ENCODE measurements at places on chromosomes 4 and X.

- no peak for ATAC-seq
Measured at GRCh38 chr4:102268355-102268754, 76.9 kb downstream of the SLC39A8 start.

- ATAC-seq: no peak
Measured at GRCh38 chrX:112012360-112012759, 70.2 kb downstream of the TRPC5 start.

- ATAC-seq: no peak
Measured at GRCh38 chr4:41985151-41985550, 3.6 kb downstream of the DCAF4L1 start.

DNA sequence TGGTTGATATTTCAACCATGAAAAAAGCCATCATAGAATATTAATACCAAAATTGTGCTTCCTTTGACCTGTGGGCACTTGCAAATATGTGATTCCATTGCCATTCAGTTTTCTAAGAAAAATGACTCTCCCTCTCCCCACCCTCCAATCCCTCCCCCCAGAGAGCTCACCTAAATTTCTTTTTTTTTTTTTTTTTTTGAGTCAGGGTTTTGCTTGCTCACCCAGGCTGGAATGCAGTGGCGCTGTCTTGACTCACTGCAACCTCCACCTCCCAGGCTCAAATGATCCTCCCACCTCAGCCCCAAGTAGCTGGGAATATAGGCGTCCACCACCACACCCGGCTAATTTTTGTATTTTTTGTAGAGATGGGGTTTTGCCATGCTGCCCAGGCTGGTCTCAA is 47.0 kb downstream of the SNX25 start:
- ATAC-seq: no peak

DNA sequence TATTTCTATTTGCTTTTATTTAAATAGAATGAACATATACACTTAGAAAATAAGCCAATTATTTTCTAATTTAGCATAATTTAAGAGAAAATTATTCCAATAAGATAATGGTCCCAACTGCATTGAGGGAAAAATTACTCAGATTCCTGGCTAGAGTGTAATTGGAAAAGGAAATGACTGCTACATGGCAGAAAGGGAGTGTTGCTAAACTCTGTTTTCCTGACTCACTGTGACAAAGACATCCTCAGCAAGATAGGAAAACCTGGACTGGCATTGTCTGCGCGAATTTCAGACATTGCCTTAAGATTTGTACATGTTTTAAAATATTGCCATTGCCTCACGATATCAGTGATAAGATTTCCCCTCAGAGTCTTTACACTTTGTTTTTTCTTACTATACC is 8.2 kb downstream of the TNIP3 start:
- ATAC-seq: no peak

DNA sequence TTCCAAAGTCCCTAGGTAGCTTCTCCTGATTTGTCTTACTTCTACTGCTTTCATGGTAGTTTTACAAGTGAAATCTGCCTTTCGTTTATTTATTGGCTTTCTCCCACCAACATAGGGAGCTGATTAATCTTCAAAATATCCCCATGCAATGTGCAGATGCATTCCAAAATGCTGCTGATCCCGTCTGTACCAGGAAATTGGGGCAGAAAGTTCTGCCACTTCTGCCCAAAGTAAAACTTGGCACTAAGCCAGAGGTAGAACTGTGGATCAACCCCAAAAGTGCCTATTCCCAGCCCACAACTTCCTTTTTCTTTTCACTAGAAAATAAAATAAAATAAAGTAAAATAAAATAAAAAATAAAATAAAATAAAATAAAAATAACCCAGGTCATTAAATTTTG is 47.3 kb upstream of the PPARGC1A start:
- ATAC-seq: no peak

GRCh38 chr4:173866322-173867026 is 336.4 kb upstream of the HAND2 start:
- ATAC-seq: no peak

DNA sequence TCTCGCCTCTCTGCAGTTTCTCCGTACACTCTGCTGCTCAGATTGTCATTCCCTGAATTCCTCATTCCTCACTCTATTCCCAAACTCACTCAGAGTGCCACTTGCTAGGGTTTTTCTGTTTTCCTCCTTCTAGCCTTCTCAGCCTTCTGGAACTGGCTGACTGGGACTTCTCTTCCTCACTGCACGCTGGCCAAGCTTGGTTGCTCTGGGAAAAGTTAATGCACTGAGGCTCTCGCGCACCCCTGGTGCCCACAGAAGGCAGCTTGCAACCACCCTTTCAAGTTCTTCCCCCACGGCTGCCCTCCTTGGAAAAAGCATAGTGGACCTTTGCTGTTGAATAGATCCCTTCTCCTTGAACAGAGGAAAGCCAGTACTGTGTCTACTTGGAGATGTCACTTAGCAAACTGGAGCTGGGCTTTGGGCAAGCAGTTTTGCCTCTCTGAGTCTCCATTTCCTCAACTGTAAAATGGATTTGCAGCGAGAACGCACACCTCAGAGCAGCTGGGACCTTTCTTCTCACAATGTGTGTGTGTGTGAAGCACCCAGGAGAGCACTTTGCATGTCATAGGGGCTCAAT is 6.0 kb upstream of the CCKAR start:
- ATAC-seq: no peak

DNA sequence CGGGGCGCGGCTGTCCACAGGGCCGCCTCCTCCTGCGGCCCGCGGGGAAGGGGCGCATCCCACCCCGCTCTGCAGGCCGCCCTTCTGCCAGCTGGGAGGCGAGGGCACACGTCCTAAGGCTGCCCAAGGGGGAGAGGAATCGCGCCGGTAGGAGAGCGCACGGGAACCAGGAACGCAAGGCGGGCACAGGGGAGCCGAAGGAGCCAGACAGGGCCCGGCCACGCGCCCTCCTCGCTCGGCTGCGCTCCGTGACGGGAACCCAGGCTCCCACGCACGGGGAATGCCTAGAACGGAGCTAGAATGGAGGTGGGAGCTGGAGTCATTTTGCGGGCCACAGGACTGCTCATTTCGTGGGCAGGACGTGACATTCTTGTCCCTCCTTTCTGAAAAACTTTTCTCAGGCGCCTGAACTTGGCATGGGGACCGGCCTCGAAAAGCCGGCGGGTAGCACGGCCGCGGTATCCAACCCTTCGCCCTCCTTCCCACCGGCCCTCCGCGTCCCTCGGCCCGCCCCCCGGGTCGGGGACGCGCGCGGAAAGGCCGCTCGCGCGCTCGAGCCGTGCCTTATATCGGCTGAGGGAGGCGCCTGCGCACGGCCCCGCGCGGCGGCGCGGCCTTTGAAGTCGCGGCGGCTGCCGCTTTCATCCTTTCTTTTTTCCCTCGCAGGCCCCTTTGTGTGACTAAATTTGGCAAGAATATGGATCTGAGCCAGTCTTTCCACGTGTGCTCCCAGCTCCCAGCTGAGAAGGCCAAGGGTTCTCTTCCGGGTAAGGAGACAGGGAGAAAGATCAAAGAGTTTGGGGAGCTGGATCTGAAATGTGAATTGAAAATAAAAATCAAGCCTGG is 4.2 kb upstream of the LEF1 start:
- peak; percentile 49 for ATAC-seq

DNA sequence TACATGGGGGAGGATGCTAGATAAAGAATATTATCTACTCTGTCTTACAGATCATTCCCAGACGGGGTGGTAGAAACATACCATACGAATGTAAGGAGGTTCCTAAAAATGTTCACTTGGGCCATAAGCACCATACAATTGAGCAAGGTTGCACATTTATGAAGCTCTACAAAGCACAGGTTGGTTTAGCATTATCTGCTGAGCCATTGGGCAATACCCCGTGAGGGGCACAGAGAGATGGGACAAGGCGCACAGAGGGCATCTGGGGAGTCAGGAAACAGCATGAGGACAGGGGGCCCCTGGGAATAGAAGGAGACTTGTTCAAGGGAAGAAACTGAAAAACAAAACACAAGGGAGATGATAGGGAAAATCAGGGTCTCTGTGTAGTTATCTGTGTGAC is 305.3 kb downstream of the TRIML1 start:
- no peak for ATAC-seq

DNA sequence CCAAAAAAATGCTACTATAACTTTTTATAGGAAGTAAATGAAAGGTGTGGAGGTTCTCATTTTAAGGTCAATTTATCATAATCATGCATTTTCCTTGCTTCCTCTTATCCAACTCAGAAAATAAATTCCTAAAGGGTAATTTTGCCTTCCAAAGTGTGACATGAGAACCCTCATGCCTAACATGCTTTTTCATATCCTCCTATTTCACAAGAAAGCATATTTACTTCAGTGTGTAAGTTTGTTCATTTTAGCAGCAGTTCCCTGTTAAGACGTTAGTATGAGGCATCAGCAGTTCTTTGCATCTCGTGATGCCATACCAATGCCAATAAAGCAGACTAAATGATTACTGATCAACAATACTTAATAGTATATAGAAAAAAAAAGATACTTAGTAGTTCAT is 18.4 kb downstream of the WDFY3 start:
- ATAC-seq: no peak

GRCh38 chr4:152009031-152009670 is 248.3 kb upstream of the GATB start:
- no peak for ATAC-seq
